Astrocyte (in vitro differentiated cells and primary cell): ENCODE measurements at places on chromosomes 7 and 10. TPM values are rescaled to one million over a fixed set of nuclear protein-coding genes. Genes with fewer than 3 reads are reported as not detected.

KEL gene
- total RNA-seq, result 0.96 TPM in 1 of 2 replicates, not detected in the other

LIPF gene
- not detected in 2 replicates for total RNA-seq

GRCh38 chr10:6022660-6023059 is 39.5 kb downstream of the IL2RA start:
- H3K27me3 ChIP-seq, result peaks cover 3% of the 10 kb centered on the region
- H3K27ac ChIP-seq, result no peak overlapping the region
- DNase-seq, result no peak
- no peaks in the 10 kb centered on the region for H3K4me1 ChIP-seq

DNA sequence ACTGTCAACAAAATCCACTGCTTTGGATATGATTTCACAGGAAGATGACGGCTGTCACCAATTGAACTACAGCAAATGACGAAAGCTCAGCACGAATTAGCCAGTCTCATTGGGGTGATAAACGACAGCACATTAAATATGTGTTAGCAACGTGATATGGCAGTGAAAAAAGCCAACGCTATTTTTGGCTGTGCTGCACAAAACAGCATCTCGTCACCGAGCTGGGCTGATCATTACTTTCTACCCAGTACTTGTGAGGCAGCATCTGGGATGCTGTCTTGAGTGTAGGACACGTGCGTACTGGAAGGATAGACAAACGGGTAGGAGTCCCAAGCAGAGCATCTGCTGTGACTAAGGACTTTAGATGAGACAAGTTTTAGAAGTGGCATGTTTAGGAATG is 138.3 kb downstream of the EXOC4 start:
- H3K4me3 ChIP-seq, result no peak overlapping the region
- no peaks in the 10 kb centered on the region for H3K27me3 ChIP-seq
- no peaks in the 10 kb centered on the region for H3K36me3 ChIP-seq
- no peak for DNase-seq
- no peaks in the 10 kb centered on the region for H3K4me1 ChIP-seq

DNA sequence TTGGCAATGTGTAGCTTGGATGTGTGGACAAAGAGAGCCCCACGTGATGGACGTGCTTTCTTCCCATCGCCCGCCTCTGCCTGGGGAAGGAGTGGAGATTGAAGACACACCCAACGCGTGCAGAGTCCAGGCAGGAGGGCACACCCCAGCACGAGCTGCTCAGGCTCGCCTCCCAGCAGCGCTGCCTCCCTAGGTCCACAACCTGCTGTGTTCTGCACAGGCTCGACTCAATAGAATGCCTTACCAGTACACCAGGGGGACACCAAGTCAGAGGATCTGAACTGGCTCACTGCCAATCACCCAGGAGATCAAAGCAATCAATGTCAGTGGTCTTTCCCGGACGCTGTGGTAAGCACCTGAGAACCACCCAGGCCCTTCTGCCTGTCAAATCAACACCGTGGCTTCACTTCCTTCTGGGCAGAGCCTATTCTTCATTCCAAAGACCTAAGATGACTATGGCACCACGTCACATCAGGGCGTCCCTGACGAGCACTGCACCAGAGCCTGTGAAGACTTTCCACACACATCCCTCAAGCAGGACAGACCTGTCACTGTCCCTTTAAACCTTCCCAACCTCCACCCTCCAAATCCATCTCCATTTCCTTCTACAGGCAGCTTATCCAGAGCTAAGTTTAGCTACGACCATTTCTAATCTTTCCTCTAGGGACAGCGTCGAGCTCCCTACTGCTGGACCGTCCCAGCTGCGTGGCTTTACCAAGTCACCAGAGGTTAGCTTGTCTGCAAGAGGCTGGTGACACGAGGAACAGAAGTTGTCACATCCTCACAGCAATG is 72.3 kb downstream of the AMZ1 start:
- H3K4me1 ChIP-seq, result peaks cover 42% of the 10 kb centered on the region
- no peak overlapping the region for H3K4me3 ChIP-seq
- no peaks in the 10 kb centered on the region for H3K36me3 ChIP-seq
- no peaks in the 10 kb centered on the region for H3K27me3 ChIP-seq
- DNase-seq, result no peak

ITPRIP gene
- total RNA-seq, result 21.7 and 21.9 TPM in 2 replicates

GRCh38 chr10:119818889-119819270 is 53.8 kb downstream of the MCMBP start:
- peak overlapping the region; percentile 56 for H3K4me3 ChIP-seq
- H3K36me3 ChIP-seq, result peaks cover 11% of the 10 kb centered on the region
- no peaks in the 10 kb centered on the region for H3K4me1 ChIP-seq
- no peaks in the 10 kb centered on the region for H3K27me3 ChIP-seq
- no peak for DNase-seq
- no peak overlapping the region for H3K27ac ChIP-seq

GRCh38 chr7:44580945-44581878 is 819 bp downstream of the TMED4 start:
- H3K4me3 ChIP-seq, result peak overlapping the region; percentile 77
- no peak for DNase-seq
- H3K27me3 ChIP-seq, result no peaks in the 10 kb centered on the region
- H3K4me1 ChIP-seq, result peaks cover 5% of the 10 kb centered on the region
- H3K27ac ChIP-seq, result peak overlapping the region; percentile 64
